ENCODE measurements at places on chromosomes 1 and 21. TPM values are rescaled to one million over a fixed set of nuclear protein-coding genes. Genes with fewer than 3 reads are reported as not detected.

GRCh38 chr1:12180903-12181302 is 14.1 kb downstream of the TNFRSF1B start:
- H3K4me3 ChIP-seq, result no peak overlapping the region
- H3K4me1 ChIP-seq, result peaks cover 45% of the 10 kb centered on the region
- H3K36me3 ChIP-seq, result no peaks in the 10 kb centered on the region

DNA sequence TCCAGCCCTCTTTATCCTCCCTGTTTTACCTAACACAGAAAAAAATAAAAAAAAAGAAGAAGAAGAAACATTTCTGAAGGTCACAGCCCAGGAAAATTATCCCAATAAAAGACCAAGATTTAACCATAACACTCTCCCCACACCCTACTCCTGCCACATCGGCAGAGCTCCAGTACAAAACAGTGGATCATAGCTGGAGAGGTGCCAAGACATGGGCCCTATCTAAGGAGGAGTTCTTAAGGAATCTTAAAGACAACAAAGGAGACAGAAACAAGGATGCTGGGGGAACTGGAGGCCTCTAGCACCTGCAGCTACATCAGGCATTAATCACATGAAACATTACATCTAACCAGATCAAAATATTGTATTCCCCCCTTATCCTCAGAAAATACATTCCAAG is 432.8 kb downstream of the MATN1 start:
- no peak overlapping the region for H3K27ac ChIP-seq
- DNase-seq, result peak; percentile 13
- no peak overlapping the region for H3K4me3 ChIP-seq
- no peaks in the 10 kb centered on the region for H3K36me3 ChIP-seq
- H3K27me3 ChIP-seq, result no peaks in the 10 kb centered on the region

Gene CELA3A
- not detected for total RNA-seq

DNA sequence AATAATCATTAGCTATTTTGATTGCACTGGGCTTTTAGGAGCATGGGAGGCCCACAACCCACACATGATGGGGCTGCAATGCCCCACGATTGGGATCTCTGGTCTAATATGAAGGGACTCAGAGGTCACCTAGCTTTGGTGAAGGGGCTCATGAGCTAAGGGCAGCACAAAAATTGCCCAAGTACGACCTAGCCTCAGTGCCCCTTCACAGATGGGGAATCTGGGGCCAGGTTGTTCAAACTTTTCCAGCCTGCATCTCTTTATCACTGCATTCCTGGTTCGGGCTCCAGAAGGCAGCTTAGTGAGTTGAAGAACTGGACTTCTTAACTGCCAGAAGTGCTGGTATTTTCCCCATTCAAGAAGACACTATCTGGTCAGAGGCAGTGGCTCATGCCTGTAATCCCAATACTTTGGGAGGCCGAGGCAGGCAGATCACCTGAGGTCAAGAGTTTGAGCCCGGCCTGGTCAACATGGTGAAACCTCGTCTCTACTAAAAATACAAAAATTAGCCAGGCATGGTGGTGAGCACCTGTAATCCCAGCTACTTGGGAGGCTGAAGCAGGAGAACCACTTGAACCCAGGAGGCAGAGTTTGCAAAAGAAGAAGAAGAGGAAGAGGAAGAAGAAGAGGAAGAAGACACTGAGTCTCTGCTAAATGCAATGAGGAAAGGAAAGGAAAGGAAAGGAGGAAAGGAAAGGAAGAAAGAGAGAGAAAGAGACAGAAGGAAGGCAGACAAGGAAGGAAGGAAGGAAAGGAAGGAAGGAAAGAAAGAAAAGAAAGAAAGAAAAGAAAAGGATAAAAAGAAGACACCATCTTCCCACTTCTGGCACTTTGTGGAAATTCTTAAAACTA is 258.5 kb upstream of the IRF2BP2 start:
- H3K36me3 ChIP-seq, result no peaks in the 10 kb centered on the region
- peaks cover 28% of the 10 kb centered on the region for H3K4me1 ChIP-seq
- H3K27me3 ChIP-seq, result no peaks in the 10 kb centered on the region
- H3K27ac ChIP-seq, result no peak overlapping the region
- no peak for DNase-seq

Gene SPRR1B
- total RNA-seq, result not detected

DNA sequence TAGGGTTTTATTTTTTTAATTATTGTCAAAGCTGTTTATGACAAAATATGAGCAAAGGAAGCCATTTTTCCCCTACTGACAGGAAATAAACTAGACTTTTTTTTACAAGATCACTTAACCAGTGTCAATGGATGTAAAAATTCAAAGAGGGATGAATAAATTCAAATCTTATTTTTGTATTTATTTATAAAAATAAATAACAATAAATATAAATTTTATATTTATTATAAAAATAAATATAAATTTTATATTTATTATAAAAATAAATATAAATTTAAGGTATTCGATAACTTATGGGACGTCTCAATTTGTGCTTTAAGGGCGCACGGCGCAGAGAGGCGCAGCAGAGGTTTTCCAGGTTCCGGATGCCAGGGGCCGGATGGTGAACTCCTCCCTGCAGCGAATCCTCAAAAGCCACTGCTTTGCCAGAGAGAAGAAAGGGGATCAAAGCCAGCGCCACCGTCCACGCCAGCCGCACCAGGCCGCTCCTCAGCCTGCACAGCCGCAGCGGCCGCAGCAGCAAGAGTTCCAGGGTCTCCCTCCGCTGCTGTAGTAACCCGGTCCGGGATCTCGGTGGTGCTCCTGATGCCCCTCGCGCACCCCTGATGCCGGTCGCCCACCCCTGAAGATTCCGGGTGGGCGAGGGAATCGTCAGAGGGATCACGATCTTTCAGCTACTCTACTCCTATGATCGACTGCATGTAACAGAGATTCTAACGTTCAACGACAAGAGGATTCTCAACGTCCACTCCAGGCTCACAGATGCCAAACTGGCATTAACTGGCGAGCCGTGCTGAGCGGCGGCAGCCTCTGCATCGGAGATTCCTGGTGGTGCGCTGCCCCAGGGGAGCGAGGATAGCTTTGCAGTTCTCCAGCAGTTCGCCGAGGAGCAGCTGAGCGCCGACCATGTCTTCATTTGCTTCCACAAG is 28.5 kb upstream of the RLF start:
- H3K36me3 ChIP-seq, result no peaks in the 10 kb centered on the region
- peaks cover 34% of the 10 kb centered on the region for H3K27me3 ChIP-seq
- peak; percentile 19 for DNase-seq
- H3K4me1 ChIP-seq, result peaks cover 6% of the 10 kb centered on the region
- no peak overlapping the region for H3K27ac ChIP-seq

- no peaks in the 10 kb centered on the region for H3K36me3 ChIP-seq
- DNase-seq, result peak; percentile 74
- peaks cover 14% of the 10 kb centered on the region for H3K4me1 ChIP-seq
- no peaks in the 10 kb centered on the region for H3K27me3 ChIP-seq
- peak overlapping the region; percentile 73 for H3K27ac ChIP-seq
- H3K4me3 ChIP-seq, result no peak overlapping the region
Observed at GRCh38 chr1:94276988-94277434, 39.6 kb upstream of the ARHGAP29 start.

DNA sequence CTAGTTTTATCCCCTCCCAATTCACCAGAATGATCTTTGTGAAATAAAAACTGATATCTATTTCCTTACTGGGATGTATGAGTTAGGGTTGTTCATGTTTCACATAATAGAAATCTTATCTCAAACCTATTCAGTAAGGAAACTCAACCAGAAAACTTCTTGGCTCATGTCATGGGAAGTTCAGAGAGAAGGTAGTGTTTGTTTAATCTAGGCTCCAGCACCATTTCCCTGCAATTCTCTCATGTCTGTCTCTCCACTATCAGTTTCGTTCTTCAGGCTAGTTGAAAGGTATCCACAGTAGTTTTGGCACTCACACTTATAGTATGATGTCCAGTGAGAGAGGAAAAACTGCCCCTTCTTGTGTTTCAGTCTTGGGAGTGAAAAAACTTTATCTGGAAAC is 34.6 kb upstream of the UHMK1 start:
- H3K36me3 ChIP-seq, result no peaks in the 10 kb centered on the region
- H3K27me3 ChIP-seq, result no peaks in the 10 kb centered on the region
- no peak for DNase-seq
- H3K27ac ChIP-seq, result no peak overlapping the region

DNA sequence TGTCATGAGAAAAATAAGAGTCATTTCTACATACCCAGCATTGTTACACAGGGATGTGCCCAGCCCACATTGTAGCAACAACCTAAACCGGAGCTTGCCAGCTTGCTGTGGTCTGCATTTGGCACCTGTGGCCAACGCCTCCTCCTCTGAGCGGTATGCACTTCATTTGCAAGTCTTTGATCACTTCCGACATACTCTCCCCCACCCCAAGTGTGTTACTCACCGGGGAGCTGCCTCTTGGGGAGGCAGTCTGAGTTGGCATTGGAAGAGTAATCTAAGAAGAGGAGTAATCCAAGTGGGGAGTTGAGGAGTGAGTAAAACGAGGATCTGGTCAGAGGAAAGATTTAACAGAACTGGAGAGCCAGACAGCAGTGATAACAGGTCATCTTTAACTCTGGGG is 3.8 kb downstream of the BCL9 start:
- no peak overlapping the region for H3K4me3 ChIP-seq
- peak; percentile 22 for DNase-seq
- no peaks in the 10 kb centered on the region for H3K27me3 ChIP-seq
- no peak overlapping the region for H3K27ac ChIP-seq
- H3K4me1 ChIP-seq, result peaks cover 10% of the 10 kb centered on the region

GRCh38 chr1:201331166-201331565 is 46.3 kb downstream of the TNNT2 start:
- H3K4me3 ChIP-seq, result no peak overlapping the region
- peaks cover 23% of the 10 kb centered on the region for H3K4me1 ChIP-seq
- DNase-seq, result no peak
- H3K36me3 ChIP-seq, result peaks cover 3% of the 10 kb centered on the region
- H3K27me3 ChIP-seq, result peaks cover 2% of the 10 kb centered on the region
- no peak overlapping the region for H3K27ac ChIP-seq

Gene ATP1A4
- 0.44 TPM for total RNA-seq

Gene NHLH1
- 0.04 TPM for total RNA-seq

Gene TPTE
- total RNA-seq, result not detected

Gene GPR161
- 9.8 TPM for total RNA-seq

DNA sequence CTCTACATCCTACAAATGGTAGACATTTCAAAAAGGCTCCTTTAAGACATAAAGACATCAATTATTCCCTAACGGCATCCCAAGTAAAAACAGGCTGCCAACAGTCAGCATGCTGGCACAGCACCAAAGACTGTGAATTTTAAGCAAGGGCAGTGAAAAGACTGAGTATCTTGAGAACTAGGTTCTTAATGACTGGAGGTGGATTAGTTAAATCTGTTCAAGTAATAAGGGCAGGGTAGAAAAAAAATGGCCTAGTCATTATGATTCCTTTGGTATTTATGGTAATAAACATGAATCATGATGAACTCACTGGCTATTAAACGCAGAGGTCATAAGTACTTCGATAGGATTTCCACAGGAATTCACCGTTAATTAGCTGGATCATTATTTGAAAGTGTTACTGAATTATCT is 75.2 kb downstream of the KIFAP3 start:
- H3K27me3 ChIP-seq, result no peaks in the 10 kb centered on the region
- DNase-seq, result peak; percentile 83
- H3K27ac ChIP-seq, result peak overlapping the region; percentile 81
- H3K4me3 ChIP-seq, result no peak overlapping the region
- H3K36me3 ChIP-seq, result peaks cover 4% of the 10 kb centered on the region
- H3K4me1 ChIP-seq, result peaks cover 5% of the 10 kb centered on the region

DNA sequence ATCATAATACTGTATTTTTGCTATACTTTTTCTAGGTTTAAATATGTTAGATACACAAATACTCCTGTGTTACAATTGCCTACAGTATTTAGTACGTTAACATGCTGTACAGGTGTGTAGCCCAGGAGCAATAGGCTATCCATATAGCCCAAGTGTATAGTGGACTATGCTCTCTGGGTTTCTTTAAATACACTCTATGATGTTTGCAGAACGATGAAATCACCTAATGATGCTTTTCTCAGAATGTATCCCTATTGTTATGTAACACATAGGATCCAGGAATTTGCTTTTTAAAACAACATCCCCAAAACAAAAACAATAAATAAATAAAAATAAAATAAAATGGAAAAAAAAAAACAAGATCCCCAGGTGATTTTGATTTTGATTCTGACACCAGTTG is 18.1 kb upstream of the RBM15 start:
- H3K36me3 ChIP-seq, result no peaks in the 10 kb centered on the region
- DNase-seq, result no peak
- no peak overlapping the region for H3K4me3 ChIP-seq
- H3K27me3 ChIP-seq, result no peaks in the 10 kb centered on the region
